ENCODE measurements at places on chromosomes 1 and 21.
A peak's percentile ranks its signal among the peaks of the same experiment; 100 is the strongest.

GRCh38 chr1:109229531-109230127 lies 15.9 kb downstream of the SARS1 start:
- no peak for DNase-seq

DNA sequence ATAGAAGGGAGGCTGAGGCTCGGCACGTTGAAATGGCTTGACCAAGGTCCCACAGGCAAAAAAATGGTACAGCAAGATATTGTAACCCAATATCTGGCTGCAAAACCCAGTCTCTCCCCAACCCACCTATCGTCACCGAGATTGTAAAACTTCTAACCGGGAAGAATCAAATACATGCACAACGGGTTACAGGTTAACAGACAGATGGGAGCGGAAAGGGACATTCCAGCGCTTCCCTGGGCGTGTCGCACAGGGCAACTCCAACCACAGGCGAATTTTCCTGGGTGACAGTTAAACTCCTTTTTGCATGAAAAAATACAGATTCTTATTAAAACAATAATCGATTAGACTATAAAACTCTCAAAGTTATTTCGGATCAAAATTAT lies 31.8 kb upstream of the JUN start:
- peak; percentile 74 for DNase-seq

DNA sequence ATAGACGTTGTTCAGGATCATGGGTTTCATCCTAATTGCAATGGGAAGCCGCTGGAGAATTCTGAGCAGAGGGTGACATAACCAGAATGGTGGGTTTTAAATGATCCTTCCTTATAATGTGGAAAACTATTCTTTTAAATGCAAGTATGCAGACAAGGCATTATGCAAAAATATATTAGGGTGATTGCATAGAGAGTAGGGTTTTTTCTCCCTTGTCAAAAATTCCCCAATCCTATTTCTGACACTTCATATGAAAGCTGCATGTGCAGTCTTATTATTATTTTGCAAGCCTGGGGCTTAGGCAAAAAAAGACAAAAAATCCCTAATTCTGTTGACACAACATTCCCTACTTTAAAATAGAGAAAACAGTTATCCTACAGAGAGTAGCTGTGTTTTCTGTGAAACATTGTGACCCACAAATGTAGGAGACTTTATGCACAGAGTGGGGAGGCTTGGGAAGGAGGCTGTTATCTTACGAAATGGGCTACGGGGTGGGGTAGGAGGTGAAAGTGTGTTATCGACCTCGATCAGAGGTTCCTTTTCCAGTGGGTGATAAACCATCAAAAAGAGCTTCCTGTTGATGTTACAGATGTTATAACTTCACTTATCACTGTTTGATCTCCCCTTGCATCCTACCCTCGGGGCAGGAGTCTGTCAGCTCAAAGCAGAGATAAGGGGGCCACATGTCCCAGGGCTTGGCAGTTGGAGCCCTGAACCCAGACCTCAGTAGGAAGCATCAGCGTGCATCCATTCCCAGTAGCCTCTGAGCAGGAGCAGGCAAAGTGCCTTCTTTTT lies 27.2 kb downstream of the RHEX start:
- DNase-seq: no peak

DNA sequence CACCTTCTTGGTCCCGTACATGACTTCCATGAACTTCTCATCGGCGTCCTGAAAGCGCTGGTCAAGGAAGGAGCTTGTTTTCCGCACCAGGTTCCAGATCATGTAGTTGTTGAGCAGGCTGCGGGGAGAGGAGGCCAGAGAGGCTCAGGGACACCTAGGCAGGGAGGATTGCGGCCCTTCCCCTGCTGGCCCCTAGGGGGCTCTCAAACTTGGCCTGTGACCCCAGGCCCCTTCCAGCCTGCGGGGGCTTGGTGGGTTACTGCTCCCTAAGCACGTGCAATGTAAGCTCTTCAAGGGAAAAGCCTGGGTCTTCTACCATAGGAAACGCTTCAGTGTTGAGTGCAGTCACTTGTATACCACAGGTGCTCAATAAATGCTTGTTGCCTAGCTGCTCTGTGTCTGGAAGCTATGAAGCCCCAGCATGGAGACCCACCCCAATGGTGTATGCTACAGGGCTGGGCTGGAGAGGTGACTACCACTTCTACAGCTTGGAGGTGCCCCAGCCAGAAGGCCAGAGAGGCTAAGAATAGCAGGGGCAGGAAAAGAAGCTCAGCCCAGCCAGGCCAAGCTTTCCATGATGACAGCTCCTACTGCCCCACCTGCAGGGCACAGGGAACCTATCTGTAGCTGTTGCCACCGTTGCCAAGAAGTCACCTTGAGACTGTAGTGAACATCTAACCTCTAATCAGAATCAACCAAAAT lies 45.1 kb downstream of the ECE1 start:
- DNase-seq: no peak

GRCh38 chr1:243842161-243842560 lies 7.9 kb downstream of the AKT3 start:
- no peak for DNase-seq

All from kidney (tissue), 22 donors.